ENCODE measurements at places on chromosomes 16 and 17.

DNA sequence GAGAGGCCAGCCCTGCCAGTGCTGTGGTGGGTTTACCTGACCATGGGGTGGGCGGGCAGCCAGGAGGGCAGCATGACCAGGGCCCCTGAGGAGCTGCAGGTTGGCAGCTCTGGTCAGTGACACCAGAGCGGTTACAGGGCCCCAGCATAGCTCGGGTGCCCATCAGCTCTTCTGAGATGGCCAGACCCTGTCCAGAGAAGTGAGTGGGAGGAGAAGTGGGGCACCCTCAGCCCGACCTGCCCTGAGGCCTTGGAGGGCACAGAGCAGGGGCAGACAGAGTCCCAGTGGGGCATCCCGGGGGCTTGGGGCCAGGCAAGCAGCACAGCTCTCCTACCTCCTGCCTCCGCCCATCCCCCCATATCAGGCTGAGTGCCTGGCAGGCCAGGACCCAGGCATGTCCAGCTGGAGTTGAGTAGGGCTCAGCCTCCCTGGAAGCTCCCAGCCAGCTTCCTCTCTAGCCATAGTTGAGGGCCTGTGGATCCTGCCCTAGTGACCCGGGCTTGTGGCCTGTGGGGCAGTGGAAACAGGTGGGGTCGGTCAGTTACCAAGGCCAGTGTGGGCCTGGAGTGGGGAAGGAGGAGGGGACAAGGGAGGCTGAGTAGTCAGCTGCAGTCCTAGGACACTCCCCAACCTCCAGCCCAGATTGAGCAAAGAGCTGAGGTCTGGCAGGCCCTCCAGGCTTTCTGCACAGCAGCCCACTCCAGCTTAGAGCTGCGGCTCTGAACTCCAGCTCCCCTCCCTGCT, 83.5 kb downstream of the AMFR start:
- DNase-seq = no peak

- DNase-seq = peak; percentile 83
These were observed 9.7 kb downstream of the KDM6B start for GRCh38 chr17:7843536-7844291.

GRCh38 chr16:67311607-67312488, 14.7 kb downstream of the KCTD19 start:
- DNase-seq = no peak

GRCh38 chr17:30982855-30983254, 12.0 kb downstream of the RNF135 start:
- no peak for DNase-seq

DNA sequence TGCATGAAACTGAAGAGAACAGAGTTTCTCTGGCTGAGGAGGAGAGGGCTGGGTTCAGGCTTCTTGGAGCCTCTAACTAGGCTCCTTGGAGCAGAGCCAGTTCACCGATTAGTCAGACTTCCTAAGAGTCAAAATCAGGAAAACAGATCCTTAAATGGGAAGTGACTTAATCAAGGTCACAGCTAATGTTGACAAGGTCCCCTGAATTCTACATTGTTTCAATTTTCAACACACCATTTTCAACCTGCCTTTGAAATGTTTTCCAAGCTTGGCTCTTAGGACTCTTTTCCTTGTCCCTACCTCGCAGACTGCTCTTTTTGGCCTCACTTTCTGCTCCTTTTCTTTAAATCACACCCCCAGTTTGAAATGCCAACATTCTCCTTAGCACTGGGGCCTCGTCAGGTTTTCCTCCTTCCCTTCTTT, 16.3 kb downstream of the MYL4 start:
- no peak for DNase-seq

DNA sequence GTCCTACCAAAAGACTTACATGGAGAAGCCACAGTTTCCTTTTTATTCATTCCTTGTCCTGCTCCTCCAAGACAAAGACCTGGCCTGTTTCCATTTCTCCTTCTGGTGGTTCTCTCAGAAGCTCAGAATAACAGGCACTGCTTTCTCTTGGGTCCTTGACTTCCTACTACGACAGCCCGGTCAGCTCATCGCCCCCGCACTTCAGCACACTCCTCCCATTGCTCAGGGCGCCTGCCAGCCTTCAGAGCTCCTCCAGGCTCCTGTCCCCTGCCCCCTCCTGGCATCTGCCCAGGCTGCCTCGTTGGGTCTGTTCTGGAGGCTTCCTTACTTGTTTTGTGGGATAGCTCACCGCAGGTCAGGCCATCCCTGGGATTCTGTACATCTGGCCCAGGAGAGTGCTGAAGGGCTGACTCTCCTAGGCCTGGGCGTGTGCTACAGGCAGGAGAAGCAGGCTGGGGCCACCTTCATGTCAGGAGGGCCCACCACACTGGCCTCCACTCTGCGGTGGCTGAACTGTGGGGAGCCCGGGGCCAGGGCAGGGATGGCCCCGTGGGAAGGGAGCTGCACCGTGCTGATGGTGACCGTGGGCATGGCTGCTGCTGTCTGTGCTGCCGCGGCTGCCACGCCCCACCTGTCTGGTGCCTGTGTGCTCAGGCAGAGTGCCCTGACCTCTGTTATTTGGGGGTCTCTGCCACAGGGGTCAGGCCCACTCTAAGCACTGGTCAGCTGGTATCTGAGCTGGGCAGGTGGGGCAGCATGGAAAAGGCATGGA, 17.7 kb downstream of the TCF25 start:
- no peak for DNase-seq

DNA sequence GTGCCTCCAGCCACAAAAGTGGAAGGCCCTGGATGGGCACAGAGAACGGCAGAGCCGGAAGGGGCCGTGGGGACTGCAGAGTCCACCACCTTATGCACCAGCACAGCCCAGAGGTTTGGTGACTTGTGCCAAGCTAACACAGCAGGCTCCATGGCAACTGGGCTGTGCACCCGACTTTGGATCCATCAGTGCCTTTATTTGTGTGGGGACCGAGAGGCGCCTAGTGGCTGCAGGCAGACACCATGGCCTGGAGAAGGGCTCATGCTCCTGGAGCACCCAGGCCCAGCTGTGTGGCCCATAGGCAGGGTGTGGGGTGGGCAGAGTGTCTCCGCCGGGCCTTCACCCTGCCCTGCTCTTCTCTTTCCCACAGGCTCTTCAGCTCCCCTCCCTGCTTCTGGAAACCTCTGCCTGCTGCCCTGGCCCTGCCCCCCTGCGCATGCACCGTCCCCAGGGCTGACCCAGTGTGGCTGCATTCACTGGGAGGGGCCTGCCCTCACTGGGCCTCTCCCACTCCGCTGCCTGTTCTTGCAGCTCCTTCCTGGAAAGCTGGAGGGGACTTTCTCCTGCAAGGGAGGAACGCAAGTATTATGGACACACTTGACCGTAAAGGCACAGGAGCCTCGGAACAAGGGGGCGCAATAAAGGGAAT, 10.1 kb downstream of the C16orf90 start:
- no peak for DNase-seq

DNA sequence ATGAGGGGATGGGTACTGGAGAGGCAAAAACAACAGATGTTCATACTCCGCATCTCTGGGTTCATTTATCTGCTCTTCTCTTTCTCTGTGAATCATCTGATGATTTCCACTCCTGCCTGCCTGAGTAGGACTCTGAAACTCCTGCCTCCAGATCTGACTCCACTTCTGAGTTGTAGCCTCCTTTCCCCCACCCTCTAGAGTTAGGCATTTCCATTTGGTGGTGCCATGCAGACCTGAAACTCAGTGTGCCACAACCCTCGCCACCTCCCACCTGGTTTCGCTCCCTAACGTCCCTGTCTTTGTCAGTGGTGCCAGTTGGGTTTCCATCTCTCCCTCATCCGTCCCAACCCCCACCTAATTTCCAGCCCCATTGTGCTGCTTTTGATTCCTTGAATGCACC, 126.2 kb downstream of the PRKCB start:
- DNase-seq = no peak

DNA sequence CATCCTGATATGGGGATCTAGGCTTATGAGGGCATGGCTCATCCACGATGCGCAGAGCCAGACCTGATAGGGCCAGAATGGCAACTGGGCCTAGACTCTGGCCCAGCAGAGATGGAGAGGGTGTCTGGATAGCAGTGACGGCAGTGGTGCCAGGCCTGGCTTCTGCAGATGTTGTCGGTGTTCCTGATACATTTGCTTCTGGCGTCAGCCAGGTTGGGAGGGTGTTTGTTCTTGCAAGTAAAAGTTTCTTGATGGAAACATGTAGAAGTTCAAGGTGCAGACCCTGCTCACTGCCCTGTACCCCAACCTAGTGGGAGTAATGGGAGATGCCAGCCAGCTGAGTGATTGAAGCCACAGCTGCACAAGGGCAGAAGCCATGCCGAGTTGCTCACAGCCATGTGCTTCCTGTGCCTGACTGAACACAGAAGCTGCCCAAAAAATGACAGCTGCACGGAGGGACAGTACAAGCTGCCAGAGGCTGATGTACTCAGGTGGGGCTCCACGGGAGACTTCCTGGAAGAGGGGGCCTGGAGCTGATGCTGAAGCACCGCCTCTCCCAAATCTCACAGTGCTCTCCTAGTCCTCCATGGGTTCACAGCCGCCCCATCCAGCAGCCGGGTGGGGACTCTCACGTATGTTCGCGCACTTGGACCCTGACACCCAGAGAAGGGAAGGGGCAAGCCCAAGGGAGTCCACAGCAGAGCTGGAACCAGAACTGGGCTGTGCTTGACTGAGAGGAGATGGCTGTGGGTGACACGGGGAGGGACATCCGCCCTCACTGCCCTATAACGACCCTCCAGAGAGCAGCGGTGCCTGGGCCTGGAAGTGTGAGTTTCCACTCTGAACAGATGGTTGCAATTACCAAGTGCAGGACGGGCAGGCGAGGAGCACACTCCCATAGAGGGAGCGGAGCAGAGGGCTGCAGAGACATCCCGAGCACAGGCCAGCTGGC, 78.7 kb downstream of the N4BP1 start:
- peak; percentile 36 for DNase-seq

GRCh38 chr16:57604177-57604576, 24.3 kb upstream of the ADGRG1 start:
- DNase-seq = no peak

DNA sequence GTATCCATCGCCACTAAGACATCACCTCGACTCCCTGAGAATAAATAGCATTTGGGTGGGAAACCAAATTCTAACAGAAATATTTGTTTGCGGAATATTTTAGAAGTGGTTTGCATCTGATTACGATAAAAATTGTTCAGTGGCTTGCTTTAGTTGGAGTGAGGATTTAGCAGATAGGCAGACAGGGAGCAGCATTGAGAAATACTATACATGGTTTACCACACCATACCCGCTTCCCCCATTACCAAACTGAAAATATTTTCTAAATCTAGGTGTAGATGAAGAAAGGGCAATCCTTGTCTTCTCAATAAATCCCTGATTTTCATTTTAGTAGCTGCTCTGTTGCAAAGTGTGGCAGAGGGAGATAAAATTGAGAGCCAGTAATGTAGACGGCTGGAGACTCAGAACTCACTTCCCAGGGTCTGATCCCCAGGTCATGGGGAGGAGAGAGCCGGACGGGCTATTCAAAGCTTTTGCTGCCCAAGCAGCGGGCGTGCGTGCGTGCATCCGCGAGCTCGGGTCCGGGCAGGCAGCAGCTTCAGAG, 808 bp upstream of the BAHCC1 start:
- DNase-seq = no peak

DNA sequence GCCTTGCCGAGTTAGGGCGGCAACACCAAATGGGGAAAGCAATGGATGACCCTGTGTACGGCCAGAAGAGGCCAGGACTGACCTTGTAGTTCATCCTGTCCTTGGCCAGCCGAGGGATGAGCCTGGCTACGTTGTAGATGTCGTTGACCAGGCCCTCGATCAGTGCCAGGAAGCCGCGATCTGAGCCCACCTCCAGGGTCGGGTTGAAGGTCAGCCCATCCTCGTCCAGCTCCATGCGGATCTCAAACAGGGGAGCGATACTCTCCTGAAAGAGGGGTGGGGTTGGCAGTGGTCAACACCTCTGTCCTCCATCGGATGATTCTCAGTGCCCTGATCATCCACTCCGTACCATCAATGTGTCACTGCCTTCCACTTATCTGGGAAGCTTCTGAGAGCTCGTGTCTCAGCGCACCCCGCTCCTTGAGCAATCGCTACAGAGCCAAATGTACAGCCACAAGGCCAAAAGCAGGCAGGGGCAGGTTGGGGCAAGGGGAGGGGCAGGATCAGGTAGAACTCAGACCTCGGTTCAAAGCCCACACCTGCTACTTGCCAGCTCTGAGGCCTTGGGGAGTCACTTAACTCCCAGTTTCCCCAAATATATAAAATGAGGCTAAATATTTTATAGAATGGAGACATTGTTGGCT, 39.9 kb downstream of the DNAH17 start:
- no peak for DNase-seq

DNA sequence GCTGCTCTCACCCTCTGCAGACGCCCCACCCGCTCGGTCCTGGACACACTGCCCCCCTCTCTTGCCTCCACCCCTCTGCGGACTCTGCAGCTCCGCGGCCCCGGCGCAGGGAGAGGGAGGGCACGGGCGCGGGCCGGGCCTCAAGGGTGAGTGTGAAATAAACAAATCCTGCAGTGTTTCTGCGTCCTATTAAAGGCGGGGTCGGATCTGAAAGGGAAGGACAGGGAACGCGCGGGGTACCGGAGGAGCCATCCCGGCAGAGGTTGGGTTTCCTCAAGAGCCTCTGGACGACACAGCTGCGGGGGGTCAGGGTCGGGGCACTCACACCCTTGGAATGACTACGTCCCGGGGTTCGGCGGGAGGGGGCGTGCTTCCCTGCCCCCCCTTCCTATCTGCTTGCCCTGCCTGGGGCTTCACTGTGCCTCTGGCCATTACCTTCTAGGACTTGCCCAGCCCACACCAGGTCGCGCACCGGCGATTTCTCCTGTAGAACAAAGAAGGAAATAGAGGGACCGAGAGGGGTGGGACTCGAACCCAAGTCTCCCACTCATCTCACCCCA, 466 bp upstream of the HSF4 start:
- DNase-seq = no peak

DNA sequence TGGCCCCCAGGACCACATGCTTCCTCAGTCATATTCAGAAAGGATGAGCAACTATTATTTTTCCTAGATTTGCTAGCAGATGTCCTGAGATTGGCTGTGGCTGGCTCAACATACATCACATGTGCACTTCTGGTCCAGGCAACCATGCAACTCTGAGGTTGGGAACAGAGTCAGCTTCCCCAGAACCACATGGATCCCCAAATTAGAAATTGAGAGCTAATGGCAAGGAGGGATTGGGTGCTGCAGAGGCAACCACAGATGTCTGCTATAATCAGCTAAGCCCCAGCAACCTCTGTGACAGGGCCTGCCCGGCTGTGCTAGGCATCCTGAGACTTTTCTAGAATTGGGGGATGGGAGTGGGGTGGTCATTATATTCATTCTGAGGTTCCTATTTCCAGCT, 33.8 kb upstream of the CLEC18A start:
- DNase-seq = no peak

DNA sequence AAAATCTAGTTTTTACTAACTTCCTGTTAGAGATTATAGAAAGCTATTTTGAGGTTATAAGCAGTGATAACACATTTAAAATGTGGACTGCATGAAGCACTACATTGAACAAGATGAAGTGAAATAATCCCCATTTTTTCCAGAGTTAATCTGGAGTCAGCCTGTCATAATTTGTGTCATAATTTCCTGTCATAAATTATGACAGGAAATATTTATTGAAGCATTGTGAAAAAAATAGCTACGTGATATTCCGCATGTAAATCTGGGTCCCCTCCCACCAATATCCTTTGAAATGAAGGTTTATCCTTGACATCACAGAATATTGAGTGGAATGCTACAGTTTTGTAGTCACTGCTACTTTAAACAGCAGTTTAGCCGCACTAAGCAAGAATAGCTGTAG, 40.1 kb downstream of the OMG start:
- no peak for DNase-seq
